ENCODE measurements at places on chromosomes 3 and 15.

DNA sequence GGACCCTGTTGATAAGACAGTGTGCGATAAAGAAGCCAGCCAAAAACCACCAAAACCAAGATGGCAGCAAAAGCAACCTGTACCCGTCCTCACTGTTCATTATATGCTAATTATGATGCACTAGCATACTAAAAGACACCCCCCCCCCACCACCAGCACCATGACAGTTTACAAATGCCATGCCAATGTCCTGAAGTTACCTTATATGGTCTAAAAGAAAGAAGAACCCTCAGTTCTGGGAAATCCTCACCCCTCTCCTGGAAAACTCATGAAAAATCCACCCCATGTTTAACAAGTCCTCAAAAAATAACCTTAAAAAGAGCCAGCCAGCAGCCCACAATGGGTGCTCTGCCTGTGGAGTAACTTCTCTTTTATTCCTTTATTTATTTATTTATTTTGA, 48.4 kb upstream of the ZNF280D start:
- DNase-seq: no peak

DNA sequence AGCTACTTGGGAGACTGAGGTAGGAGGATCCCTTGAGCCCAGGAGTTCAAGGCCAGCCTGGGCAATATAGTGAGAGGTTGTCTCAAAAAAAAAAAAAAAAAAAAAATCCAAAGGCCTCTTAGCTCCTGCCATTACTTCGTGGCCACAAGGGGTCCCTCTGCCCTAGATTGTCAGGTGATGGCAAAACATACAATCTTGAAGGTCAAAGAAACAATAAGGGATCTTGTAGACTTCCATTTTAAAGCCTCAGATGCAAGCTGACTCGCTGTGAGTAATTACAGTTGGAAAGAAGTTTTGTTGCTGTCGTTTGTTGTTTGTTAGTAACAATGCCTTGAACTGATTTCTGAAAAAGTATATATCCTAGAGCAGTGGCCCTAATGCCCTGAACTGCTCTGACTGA, 55.9 kb upstream of the PLCL2 start:
- DNase-seq: no peak

DNA sequence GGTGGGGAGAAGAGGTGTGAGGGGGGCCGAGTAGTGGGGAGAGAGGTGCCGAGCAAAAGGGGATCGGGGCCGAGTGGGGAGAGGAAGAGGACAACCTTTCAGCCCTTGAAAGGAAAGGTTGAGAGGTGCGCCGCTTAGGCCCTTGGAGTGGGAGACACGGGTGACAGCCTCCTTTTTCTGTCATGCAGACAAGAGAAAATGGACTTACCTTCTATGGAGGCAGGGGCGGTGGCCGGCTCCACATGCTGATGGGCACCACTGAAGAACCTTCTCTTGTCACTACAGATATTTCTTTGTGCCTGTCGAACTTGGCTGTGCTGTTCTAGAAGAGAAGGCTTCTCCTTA, 421 bp downstream of the KLHL18 start:
- DNase-seq: no peak

DNA sequence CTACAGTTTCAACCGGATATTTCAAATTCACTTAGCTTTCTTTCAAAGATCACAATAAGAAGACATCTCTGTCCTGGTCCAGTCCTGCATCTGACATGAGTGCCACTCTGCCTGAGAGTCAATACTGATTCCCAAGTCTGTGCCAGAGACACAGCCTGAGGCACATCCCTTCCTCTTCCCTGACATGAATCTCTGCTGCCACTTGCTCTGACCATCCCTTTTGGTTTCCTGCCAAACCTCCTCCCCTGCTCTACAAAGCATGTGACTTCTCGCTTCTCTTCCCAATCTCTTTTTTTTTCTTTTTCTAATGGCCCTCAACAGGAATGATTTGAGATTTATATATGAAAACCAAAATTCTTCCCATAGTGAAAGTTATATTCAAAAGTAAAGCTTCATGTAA, 117.9 kb downstream of the MECOM start:
- DNase-seq: no peak

DNA sequence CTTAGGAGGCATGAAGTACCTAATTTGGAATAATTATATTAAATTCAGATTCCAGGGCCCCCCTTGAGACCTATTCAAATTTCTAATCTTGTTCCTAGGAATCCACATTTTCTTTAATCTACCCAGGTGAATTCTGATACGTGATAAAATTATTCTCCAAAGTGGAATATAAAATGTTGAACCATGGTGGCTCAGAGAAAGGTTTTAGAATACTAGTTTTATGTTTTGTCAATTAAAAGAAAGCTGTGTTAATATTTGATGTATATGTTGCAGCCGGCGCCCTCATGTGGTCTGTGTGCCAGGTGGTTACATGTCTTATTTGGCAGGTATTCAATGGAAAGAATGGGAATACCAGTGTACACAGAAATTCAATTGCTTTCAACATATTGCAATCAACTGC, 321.8 kb downstream of the FEZF2 start:
- no peak for DNase-seq

All from activated naive CD4-positive, alpha-beta T cell treated with anti-CD3 and anti-CD28 coated beads, Interleukin-2, amount 50 U/mL, for 72 hours (primary cell).